ENCODE measurements at places on chromosomes 13 and 19.

DNA sequence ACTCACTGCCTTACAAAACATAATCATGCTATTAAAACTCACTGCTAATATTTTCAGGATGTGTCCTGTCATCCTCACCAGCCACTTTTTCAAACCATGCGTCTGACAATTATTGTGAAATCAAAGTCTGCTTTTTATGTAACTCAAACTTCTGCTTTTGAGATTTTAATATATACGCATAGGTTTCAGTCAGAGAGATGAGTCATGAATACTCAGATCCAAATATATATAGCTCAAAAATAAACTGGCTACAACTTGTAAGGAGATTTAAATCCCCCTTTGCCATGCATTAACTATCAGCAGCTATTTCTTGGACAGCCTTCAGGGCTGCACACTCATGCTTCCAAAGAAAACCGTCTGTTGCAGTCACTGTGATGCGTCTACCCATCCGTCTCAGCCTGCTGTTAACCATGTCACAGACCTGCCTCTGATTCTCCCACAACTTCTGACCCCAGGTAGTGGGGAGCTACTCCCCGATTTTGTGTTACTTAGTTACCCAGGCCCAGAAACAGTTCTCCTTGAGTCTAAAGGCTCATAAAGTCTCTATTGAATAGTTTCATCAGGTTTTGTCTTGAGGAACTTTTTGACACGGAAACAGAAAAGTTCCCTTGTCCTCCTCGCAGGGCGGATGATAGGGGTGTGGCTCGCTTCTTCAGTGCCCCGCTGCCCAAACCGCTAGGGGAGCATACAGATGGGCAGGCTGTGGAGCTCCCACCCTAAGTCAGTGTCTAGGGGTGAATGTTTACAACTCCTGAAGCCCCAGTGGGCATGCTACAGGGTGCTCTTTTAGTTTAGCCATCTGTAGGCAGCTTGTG, 33.8 kb upstream of the SGCG start:
- peak; percentile 25 for DNase-seq

GRCh38 chr13:37326334-37326733, 220.9 kb upstream of the CSNK1A1L start:
- no peak for DNase-seq

DNA sequence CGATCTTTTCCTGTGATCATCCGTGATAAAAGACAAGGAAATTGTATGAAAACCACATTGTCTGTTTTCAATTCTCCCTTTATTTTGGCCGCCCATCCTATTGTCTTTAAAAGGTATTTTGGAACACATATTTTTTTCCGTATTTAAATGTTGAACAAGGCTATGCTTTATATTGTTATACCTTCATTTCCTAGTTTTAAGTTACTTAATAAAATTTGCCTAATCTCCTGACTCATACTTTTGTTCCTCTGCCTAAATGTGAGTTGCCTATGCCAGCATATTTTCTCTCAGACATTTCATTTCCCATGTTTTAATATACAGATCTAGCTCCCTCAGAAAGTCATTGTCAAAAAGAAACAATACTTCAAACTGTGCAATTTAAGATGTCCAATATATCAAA, 104.2 kb downstream of the SLITRK6 start:
- no peak for DNase-seq

DNA sequence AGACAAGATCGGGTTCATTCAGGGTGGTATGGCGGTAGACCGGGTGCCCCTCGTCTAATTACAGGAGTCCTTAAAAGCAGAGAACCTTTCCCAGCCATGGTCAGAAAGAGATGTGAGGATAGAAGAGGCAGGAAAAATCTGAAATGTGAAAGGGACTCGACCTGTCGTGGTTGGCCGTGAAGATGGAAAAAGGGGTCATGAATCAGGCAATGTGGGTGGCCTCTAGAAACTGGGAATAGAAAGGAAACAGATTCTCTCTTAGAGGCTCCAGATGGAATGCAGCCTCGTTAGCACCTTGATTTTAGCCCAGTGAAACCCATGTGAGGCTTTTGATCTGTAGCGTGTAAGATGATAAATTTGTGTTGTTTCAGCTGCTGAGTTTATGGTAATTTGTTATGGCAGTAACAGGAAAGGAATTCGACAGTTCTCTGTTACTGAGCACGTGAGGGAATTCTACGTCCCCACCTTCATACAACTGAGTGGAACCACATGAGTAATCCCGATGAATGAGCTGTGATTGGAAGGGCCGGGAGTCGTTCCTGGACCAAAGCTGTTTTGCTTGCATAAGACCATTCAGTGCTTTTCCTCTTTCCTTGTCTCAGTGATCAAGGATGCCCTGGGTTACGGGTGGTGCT, 11.0 kb upstream of the CA11 start:
- no peak for DNase-seq

DNA sequence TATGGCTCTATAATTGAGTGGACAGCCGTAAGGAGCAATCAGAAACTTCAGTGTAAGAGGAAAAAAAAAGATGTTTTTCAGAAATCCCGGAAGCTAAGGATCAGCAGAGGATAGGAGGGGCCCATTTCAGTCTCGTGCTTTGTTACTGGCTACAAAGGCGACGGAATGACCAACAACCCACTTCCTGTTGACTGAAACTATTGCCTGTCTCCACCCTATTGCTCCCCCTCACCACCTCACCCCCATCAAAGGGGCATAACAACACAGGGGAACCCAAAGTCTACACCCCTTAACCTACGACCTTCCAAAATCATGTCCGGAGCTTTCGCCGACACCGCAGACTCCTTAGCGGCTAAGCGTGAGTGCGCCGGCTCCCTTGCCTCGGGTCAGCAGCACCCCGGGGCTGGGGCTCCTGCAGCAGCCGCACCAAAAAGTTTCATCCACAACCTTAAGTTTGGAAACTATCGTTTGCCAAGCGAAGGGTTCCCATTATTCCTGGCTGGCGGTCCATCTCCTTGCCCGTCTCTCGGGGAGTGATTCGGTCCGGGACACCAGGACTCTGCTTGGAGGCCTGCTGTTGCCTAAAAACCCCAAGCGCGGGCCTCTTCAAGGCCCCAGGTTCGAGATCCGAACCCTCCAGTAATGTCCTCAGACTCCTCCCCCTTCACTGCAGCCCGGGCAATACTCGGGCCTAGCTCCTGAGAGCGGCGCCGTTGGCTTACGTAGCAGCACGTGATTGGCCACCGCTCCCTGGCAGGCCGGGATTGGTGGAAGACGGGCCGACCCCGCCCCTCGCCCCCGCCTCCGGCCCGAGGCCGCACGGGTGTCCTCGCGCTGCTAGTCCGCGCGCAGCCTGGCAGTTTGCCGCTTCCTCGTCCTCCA, at the start of gene TPP2:
TPP2 (plus strand) TSS at position 840 of the 882 bp plus-strand sequence. CDS start 53 bp downstream, outside the sequence.
- peak; percentile 96 for DNase-seq

DNA sequence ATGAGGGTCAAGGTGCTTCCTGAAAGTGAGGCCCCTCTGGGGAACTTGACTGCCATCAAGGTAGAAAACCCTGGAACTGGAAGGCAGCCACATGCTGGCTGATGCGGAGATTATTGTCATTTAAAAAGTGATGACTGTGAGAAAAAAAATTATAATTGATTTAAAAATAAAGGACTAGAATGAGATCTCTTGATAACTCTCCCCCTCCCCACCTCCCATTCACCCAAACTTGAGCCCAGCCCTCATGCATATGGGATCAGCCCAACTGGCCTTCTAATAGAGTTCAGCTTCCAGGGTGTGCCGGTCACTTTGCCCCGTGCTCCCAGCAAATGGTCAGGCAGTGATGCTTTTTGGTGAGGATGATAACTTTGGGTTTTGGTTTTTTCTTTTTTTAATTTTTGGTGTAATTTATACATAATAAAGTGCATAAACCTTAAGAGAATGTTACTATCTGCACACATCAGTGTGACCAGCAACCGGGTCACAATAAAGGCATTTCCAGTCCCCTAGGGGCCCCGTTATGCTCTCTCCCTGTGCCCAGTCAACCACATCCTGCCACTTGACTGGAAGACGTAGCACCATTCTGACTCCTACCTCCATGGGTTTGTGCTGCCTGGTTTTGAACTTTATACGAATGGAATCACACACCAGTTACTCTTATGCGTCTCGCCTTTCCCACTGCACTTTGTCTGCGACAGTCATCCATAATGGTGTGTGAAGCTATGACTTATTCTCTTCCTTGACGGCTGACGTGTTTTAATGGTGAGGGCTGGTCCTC, 187.9 kb downstream of the USP12 start:
- DNase-seq: no peak

DNA sequence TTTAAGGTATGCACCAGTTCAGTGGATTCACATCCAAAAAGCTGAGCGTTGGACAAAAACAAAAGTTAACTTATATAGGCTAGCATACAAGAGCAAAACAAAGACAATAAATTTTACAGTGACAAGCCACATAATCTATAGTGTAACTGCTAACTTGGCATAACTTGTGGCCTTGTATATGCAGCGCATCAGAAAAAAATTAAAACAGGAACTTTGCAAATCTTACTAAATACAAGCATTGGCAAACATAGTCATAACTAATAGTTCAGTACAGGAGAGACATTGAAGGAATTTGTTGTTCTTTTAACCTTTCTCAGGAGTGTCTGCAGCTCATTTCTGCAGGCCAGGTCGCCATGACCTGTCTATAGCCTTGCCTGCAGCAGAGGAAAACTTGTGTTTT, 54.6 kb downstream of the OR10H4 start:
- no peak for DNase-seq

GRCh38 chr13:67186995-67187569, 43.1 kb downstream of the PCDH9 start:
- no peak for DNase-seq
